HCT116 (cell line): ENCODE measurements at places on chromosomes 11 and 22.

DNA sequence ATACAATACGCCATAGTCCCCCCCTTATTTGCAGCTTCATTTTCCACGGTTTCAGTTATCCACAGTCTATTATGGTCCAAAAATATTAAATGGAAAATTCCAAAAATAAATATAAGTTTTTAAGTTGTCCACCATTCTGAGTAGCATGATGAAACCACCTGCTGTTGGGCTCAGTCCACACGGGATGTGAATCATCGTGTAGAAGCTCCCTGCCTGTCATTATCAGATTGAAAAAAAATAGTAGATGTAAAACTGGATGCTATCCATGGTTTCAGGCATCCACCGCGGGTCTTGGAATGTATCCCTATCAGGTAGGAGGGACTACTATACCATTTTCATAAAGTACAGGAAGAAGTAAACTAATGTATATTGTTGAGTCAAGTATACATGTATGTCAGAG, 127.4 kb downstream of the TTC17 start:
- DNase-seq = no peak

DNA sequence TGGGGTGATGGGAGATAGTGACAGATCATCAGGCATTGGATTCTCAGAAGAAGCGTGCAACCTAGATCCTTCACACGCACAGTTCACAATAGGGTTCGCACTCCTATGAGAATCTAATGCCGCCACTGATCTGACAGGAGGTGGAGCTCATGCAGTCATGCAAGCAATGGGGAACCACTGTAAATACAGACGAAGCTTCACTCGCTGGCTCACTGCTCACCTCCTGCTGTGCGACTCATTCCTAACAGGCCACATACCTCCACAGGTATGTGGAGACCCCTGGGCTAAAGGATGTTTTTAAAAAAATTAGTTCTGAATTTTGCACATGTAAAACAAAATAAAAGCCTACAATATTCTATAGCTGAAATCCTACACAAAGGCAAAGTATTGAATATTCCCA, 20.5 kb upstream of the TEAD1 start:
- no peak for DNase-seq

DNA sequence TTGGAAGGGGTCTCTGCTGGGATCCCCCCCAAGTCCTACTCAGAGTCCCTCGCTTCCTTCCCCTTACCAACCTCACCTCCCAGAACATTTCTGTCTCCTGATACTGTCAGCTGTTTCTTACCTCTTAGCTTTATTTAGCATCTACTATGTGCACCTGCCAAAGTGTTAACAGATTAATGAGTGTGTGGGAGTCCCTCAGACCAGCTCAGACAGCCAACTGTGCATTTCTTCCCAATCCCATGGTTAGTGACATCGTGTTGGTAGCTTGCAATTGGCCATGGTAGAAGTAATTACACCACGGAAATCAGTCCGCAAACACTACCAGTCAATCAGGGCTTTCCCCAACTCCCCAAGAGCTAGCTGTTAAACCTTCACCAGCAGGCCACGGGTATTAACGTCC, 150.6 kb downstream of the DSCAML1 start:
- no peak for DNase-seq

GRCh38 chr11:68688881-68689280, 4.5 kb downstream of the GAL start:
- no peak for DNase-seq

GRCh38 chr11:65316227-65317024, 1.8 kb downstream of the CDC42EP2 start:
- no peak for DNase-seq

GRCh38 chr11:8229299-8230177, 34.1 kb downstream of the LMO1 start:
- no peak for DNase-seq

GRCh38 chr11:46920755-46921154, 2.4 kb upstream of the LRP4 start:
- DNase-seq = no peak

- DNase-seq = no peak
Observed at GRCh38 chr11:74371269-74372052, 26.8 kb downstream of the PGM2L1 start.

- DNase-seq = no peak
Observed at GRCh38 chr11:16780698-16781550, 42.5 kb downstream of the C11orf58 start.
